ENCODE measurements at places on chromosomes 2 and 18. TPM values are rescaled to one million over a fixed set of nuclear protein-coding genes. Genes with fewer than 3 reads are reported as not detected.
A peak's percentile ranks its signal among the peaks of the same experiment; 100 is the strongest.

Gene AMER3
- total RNA-seq: not detected

Gene G6PC2
- total RNA-seq: not detected

- no peak for DNase-seq
These were observed 247.7 kb downstream of the GLI2 start for GRCh38 chr2:120983344-120983743.

DNA sequence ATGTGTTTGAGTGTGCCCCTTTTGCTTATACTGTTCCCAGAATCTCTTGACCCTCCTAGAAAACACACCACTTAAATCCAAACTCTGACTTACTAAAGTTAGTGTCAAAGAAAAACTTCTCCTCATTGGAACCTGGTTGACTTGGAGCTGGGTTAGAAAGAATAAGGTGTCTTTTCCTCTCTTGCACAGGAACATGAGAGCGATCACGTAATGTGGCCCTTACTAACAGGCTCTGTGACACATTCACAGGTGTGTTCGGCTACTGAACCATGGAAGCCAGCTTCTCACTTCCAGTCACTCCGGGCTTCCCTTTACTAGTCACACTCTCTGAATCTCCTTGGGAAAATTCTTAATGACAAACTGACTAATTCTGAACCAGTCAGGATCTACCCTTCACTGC, 5.4 kb upstream of the POU3F3 start:
- DNase-seq: no peak

GRCh38 chr2:211351987-211352386, 795.6 kb downstream of the CPS1 start:
- no peak for DNase-seq

Gene SCN2A
- 0.53 TPM for total RNA-seq

Gene IMMT
- total RNA-seq: 97.1 TPM

- DNase-seq: no peak
These were observed at the start of gene PROM2 for GRCh38 chr2:95274291-95275150. PROM2 (plus strand) TSS chr2:95274449; CDS start chr2:95274586, 137 bp downstream.

Gene TEKT4
- not detected for total RNA-seq

DNA sequence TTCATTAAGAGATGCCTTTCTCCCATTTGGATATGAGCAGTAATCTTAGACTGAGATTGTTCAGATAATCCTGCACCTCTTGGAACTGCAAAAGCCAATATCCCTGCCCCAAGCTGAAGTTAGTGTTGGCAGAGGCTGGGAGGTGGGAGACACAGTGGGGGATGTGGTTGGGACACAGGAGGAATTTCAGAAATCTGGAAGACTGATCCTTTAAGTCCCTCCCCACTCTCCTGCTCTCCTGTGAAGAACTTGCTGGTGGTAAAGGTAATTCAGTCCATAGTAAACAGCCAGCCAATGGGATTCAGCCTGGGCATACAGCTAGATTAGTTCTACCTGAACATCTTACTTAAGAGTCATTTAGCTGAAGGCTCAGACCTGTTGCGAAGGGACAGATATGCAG, 50.0 kb upstream of the TMEM178A start:
- DNase-seq: no peak

Gene HRH4
- total RNA-seq: not detected

GRCh38 chr2:129133692-129134641, 815.3 kb upstream of the HS6ST1 start:
- no peak for DNase-seq

DNA sequence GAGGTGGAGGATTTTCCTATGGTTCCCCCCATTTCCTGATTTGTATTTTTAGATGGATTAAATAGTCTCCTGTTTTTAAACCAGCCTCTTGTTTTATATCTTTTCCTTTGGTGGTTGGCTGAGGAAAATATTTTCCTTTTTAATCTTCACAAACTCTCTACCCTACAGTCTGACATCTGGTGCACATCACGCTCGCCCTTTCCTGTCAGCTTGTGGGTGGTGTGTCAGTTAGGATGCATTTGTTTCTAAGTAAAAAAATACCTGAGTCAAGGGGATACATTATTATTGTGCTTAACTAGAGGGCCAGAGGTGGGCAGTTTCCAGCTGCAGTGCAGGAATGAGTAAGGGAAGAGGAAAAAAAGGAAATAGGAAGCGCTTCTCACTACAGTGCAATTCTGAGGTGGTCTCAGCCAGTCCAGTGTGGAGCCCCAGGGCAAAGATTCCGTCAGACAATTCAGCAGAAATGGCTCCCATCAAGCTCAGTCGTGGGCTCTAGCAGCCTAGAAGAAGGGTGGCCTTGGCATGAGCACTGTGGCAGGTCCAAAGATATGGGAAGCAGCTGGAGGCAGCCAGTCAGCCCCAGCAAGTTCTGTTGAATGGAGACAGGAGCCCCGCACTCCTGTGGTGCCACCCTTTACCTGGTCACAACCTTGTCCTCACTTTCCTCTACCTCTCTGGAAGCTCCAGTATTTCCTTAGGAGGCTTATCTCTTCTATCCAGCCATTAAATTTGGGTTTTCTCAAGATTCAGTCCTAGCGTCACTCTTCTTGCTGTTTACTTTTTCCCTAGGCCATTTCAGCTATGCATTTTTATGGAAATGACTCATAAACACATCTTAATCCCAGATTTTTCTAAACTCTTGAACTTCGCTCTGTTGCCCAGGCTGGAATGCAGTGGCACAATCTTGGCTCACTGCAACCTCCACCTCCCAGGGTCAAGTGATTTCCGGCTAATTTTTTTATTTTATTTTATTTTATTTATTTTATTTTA, 18.5 kb downstream of the SFTPB start:
- DNase-seq: no peak

Gene FIGN
- total RNA-seq: 4.3 TPM

DNA sequence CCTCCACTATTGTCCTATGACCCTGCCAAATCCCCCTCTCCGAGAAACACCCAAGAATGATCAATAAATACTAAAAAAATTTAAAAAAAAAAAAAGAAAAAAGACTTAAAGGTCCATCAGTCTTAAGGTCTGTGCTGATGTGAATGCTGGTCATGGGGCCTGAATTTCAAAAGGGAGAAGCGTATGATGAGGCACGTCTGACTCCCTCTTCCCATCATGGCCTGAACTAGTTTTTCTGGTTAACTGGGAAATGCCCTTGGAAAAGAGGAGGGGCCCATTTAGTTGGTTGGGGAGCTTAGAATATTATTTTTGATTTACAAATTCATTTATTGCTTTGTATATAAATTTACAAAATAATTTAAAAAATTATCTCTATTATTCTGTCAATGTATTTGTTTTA, 291.0 kb upstream of the CDH19 start:
- DNase-seq: no peak

DNA sequence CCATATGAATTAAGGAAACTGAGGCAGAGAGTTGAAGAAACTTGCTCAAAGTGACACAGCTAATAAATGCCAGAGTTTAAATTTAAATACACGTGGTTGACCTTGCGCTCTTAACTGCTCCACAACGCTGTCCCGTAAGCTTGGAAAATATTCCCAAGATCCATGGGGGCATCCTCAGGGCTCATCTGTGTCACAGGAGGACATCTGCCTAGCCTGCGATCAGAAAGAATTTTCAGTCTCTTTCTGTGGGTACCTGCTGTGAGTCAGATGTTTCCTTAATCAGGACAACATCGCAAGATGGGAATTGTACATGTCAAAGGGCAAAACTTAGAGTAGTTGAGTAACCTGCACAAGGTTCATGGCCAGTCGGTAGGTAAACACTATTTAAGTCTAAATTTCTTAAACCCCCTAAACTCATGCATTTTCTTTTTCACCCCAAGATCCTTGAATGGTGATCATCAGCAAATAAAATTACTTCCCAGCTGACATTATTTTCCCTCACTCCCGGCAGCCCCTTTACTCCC, 1.4 kb downstream of the CMPK2 start:
- DNase-seq: no peak

- DNase-seq: no peak
These were observed 151.2 kb downstream of the NDUFA10 start for GRCh38 chr2:239873656-239874635.

- DNase-seq: no peak
These were observed 108.9 kb upstream of the ITGA4 start for GRCh38 chr2:181348107-181348837.

- peak; percentile 87 for DNase-seq
These were observed 84.0 kb upstream of the PELI1 start for GRCh38 chr2:64228126-64228678.

GRCh38 chr18:34643989-34644388, 66.1 kb upstream of the DTNA start:
- no peak for DNase-seq

DNA sequence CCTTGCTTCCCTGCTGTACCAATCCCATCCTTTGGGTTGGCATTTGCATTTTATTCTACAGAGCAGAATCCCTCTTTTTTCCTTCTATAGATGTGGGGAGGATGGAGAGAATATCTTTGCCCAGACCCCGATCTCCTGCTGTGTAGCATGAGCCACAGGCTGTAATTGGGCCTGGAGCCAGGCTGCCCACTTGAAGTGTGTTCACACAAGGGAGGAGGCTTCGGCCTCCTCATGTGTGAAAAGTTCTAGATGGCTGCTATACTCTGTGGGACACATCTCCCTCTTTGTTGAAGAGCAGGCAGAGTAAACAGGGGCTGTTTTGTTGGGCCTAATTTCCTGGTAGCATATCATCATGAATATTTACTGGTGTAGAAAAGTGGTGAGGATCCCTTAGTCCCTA, 126.3 kb downstream of the XRCC5 start:
- DNase-seq: no peak

DNA sequence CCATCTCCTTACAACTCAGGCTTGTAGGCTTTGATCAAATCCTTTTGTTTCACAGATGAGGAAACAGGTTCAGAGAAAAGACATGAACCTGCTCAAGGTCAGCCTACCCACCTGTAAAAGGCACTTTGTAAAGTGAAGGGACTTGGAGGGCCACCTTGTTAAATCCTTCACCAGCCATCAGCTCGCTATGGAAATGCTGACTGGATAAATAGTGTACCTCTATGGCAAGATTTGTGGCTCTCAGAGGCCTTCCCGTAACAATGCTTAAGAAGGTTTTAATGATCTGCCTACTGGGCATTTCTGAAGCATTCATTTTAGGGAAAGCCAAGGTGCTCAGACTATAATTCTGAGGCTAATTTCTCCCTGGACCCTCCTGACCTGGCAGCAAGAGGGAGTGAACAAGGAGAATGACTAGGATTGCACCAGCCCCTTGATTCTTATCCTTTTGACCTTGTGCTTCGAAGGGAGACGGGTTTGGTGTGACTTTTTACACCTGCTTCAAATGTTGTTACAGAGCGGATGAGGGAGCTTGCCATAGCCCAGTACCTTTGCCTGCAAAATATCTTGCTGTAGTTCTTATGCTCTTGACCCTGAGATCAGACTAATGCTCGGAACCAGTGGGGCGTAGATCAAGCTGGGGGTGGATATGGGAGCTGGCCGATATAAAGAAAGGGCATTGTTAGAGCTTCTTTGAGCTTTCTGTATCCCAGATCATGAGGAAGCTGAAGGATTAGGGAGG, 90.9 kb upstream of the CXCR4 start:
- DNase-seq: no peak

DNA sequence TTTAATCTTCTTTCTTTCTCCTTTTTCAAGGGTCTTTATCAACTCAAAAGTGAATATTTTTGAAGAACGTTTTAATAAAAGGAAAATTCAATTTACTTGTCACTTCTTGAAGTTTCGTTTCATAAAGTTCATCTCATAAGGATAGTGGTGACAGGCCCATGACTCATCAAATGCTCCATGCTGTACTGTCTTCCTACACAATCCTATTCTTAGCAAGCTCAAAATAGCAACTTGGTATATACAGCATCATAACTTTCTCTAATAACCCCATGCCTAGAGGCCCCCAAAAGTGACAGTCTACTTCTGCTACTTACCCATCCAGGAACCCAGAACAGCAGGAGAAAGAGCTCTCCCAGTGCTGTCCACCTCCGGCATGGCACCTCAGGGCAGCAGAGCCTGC, 7.7 kb downstream of the FBXO15 start:
- no peak for DNase-seq

DNA sequence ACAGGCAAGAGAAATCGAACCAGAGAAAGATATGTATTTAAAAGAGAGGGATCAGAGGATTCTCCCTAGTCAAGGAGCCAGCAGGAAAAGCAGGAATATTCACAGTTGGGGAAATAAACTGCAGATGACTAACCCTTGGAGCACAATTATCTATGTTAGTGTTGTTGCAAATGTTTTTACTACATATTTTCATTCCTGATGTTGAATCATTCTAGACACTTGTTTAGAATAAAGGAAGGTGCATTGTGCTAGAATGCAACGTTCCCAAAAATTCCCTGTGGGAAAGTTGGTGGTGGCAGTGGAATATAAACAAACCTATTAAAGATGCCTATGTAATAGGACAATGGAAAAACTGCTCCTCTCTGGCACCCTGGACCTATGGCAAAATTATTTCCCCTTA, 63.3 kb downstream of the DTNA start:
- no peak for DNase-seq

- no peak for DNase-seq
These were observed 684.4 kb downstream of the NRXN1 start for GRCh38 chr2:50347358-50348044.

DNA sequence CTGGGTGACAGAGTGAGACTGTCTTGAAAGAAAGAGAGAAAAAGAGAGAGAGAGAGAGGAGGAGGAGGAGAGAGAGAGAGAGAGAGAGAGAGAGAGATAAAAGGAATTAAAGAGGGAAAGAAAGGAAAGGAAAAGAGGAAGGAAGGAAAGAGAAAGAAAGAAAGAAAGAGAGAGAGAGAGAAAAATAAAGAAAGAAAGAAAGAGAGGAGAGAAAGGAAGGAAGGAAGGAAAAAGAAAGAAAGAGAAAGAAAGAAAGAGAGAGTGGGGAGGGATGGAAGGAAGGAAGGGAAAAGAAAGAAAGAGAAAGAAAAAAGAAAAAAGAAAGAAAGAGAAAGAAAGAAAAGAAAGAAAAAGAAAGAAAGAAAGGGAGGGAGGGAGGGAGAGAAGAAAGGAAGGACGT, 29.8 kb downstream of the MOGAT1 start:
- no peak for DNase-seq

GRCh38 chr2:233369897-233370685, 15.8 kb downstream of the DGKD start:
- no peak for DNase-seq

All from ascending aorta (tissue), 2 donors.